ENCODE measurements at places on chromosomes 3 and 15. TPM values are rescaled to one million over a fixed set of nuclear protein-coding genes. Genes with fewer than 3 reads are reported as not detected.

DNA sequence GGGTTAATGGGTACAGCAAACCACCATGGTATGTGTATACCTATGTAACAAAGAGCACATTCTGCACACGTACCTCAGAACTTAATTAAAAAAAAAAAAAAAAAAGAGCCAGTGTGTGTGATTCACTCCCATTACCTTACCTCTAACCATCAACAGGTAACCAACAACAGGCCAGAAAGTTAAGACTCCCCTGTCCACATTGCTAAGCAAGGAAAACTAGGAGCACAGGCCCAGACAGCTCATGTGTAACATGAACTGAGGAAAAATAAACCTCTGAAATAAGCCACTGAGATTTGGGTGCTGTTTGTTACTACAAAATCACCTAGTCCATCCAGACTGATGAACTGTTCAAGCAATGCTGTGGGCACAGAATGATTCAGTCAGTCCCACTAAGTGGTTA, 6.0 kb downstream of the KATNBL1 start:
- DNase-seq: no peak

DNA sequence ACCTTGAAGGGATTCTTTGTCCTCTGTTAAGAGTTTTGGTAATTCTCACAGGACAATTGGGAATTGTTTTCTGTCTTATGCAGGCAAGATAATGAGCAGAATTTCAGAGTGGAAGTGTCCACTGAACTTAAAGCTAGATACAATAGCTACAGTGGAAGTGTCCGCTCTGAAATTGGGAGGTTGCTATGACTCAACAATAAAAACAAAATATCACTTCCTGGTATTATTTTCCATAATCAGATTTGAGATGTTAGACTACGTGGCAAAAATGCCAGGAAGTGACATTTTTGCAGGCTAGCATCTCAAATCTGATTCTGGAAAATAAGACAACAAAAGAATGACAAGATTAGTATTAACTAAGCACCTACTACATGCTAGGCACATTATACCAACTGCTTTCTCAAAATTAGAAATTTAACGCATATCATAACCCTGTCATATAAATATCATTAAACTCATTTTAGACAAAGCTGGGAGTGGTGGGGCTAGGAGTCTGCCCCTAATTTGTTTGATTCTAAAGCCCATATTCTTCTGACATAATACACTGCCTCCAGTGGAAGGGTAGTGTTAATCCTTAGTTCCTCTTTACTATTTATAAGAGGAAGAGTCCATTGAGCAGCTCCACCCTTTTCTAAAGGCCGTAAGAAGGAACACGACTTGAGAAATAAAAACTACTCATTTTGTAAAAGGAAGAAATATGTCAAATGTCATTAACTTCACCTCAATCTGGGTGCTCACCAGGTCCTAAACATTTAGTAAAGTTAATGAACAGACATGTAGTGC, 266.9 kb upstream of the STT3B start:
- DNase-seq: no peak

DNA sequence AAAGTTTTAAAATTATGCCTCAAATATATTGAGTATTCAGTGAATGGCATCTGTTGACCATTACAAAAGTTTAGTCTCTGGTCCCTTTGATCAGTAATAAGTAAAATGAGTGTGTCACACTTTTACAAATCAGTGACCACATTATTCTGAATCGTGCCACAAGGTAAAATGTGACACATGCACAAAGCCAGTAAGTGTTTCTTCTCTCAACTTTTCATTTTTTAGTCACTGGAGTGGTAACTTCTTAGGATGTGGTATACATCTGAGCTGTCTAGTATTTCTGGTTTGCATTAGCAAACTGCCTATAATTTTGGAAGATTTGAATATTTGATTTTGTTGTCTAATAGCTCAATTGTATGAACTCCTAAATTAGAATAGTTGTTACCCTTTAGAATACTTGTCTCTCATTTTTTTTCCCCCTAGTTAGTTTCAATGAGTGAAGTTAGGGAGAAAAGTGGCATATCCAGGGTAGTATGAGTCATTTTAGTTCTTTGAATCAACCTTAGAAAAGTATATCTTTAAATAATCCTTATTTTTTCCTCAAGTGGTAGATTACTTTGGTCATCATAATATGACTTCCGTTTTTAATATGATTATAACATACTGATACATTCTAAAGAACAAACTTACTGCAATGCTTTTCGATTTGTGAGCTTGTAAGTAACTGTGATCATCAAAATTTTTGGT, 18.1 kb downstream of the DNAJC13 start:
- DNase-seq: no peak

- DNase-seq: no peak
Measured at GRCh38 chr15:67085818-67086636, 20.6 kb downstream of the SMAD3 start.

- no peak for DNase-seq
Measured at GRCh38 chr3:109115451-109115850, 2.5 kb downstream of the MORC1 start.

DNA sequence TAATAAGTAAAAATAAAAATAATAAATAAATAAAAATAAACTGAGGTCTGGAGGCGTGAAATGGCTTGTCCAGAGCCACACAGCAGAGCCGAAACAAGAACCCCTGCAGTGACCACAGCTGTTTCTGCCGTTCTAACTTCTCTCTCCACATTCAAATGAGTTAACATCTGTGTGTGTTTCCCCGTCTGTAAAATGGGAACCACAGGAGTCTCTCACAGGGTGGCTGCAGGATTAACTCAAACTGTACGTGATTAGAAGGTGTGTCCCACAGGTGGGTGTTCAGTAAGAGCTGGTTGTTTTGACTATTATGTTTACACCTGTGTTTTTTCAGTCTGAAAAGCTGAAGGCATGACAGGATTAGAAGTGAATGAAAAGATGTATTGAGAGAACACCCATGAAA, 27.0 kb upstream of the MUC4 start:
- DNase-seq: no peak

DNA sequence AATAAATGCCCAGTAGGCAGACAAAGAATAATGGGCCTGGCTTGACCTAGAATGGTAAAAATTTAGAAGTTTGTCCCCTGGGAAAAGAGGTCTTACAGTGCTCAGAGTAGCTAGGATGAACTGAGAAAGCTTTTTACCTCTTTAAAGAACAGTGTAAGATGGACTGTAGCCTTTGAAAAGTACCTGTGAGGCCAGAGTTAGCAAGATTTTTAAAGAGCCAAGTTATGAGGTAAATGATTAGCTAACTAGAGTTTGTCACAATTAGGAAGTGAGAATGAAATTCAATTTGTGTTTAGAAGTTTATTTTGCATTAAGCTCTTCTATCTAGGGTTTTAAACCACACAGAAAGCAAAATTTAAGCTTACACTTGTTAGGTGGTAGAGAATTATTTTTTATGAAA, 480.9 kb downstream of the ZIC1 start:
- no peak for DNase-seq

- no peak for DNase-seq
Measured at GRCh38 chr3:62874711-62875557, at the start of gene CADPS. Gene CADPS, minus strand, starts transcription at chr3:62875416. Its CDS starts 387 bp downstream, at chr3:62875029.

DNA sequence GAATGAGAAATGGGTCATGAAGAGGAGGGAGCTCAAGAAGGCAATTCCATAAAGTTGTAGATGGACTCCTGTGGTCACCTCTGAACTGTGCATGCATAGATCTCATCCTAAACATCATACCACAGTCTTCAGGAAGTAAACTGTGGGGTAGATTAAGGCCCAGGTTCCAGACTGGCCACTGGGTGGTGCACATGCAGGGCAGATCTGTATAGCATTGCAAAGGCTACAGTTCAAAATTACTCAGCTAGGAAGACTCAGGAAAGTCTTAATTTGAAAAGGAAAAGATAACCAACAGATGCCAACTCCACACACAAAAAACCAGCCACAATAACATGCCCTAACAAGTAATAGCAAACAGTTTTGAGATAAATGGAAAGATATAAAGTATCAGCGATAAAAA, 20.3 kb downstream of the KY start:
- no peak for DNase-seq

DNA sequence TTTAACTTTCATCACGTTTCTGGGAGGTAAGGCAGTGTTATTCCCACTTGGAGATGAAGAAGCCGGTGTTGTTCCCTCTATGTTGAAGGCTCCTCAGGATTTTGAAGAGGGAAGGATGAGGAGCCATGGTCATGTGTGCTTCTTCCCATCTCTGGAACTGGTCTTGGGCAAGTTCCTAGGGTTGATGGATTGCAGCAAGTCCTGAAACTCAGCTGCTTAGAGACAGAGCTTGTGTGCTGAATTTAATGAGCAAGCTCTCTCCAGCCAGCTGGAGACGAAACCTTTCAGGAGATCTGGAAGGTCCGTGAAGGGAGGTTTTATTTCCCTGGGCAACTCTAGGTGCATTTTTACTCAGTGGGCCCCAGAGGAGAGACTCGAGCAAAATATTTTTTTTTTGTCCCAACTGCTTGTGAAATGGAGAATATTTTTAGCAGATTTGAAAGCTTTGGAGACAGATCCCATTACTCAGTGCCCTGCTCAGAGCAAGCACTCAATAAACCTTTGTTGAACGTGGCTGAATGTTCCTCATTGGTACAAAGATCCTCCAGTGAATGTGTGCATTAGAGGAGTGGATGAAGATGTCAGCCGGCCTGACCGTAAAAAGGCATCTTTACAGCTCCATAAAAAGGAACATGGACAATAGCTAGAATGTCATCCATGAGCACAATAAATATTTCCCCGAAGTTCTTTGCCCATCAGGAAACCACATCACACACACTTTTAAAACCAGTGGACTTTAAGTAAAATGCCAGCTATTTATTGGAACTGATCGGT, 55.6 kb upstream of the RGMA start:
- no peak for DNase-seq

DNA sequence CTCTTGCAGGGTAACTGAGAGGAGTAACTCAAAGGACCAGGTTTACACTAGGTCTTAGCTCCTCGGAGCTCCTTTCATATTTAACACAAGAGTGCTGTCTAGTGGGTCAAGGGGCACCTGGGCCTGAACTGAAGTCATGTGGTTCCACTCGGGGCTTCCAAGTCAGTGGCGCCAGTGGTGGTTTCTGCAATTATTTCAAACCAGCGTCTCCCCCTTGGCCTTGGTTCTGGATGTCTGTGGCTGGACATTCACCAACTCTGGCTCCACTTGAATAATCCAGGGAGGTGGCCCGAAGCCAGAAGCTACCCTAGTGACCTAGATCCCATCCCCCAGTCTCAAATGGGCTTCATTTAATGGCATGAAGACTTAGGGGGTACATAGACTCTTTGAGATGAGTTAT, 144.3 kb upstream of the ADAMTS9 start:
- DNase-seq: no peak

DNA sequence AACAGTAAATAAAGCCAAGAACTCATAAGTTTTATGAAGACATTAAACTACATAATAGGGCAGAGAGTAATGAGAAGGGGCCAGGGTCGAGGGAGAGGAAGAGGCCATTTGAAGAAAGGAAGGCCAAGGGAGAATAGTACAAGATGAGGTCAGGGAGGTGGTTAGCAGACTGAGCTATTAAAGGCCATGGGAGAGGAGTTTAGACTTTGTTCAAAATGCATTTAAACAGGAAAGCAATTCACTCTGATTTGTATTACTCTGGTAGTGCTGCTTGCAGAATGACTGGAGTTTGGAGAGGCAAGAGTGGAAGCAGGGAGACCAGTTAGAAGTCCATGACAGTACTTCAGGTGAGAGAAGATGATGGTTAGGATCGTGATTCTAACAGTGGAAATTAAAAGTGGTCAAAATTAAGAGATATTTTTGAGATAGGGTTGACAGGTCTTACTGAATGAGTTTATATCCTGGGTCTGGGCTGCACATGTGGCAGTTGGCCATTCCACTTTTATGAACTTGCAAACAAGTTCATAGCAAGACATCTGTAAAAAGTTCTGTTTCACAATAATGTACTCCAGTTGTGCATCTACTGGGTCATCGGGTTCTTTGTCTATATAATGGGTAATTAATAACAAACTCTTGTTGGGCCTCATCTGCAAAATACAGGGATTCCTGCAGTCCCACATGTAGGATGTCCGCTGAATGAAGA, 16.3 kb downstream of the PPP2R3A start:
- no peak for DNase-seq

GRCh38 chr3:14647976-14648955, 3.3 kb upstream of the CCDC174 start:
- DNase-seq: no peak

DNA sequence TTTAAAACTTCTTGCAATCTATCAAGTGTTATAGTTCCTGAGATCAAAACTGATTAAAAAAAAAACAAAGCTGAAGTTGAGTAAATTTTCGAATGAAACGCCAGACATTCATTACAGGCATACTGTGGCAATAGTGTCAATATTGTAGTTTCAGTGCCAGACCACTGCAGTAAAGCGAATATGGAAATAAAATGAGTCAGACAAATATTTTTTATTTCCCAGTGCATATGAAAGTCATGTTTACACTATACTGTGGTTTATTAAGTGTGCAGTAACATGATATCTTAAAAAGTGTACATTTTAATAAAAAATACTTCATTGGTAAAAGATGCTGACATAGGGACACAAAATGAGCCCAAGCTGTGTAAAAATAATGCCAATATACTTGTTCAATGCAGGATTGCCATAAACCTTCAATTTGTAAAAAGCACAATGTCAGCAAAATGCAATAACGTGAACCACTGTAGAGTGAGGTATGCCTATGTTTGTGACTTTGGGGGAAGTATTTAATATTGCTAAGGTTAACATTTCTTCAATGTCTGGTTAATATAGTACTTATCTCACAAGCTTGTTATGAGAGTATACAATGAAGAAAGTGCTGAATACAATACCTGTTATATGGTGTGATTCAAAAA, 1473.9 kb upstream of the GBE1 start:
- no peak for DNase-seq

DNA sequence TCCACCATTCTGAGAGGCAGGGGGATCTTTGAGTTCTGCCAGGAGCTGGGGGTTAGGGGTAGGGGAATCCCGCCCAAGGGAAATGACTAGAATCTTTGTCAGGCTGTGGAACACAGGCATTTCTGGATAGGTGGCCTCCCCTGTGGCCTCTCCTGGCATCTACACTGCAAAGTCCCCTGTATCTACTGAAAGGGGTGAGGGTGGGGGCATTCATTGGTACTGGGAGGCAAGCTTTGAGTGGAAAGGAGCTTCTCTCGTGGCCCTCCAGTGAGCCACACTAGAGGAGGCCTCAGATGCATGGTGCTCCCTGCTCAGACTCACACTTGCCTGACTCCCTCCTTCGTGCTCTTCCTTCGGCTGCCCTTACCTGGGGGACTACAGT, 59.9 kb downstream of the CCNL1 start:
- DNase-seq: no peak

The ZNF620 gene
- 1.6 TPM for total RNA-seq

The IMPG2 gene
- 0.14 TPM for total RNA-seq

The CYP8B1 gene
- not detected for total RNA-seq

The GABRA5 gene
- total RNA-seq: not detected

The GOLGA6B gene
- not detected for total RNA-seq

The SLC22A13 gene
- not detected for total RNA-seq

The CCR8 gene
- total RNA-seq: not detected

The RTP1 gene
- total RNA-seq: not detected

The C3orf70 gene
- total RNA-seq: 2.0 TPM

Data from Right ventricle myocardium inferior (tissue), 1 donor.